ENCODE measurements at places on chromosomes 1 and 21.

GRCh38 chr21:25881524-25882376, 147.0 kb downstream of the GABPA start:
- peak; percentile 24 for DNase-seq

DNA sequence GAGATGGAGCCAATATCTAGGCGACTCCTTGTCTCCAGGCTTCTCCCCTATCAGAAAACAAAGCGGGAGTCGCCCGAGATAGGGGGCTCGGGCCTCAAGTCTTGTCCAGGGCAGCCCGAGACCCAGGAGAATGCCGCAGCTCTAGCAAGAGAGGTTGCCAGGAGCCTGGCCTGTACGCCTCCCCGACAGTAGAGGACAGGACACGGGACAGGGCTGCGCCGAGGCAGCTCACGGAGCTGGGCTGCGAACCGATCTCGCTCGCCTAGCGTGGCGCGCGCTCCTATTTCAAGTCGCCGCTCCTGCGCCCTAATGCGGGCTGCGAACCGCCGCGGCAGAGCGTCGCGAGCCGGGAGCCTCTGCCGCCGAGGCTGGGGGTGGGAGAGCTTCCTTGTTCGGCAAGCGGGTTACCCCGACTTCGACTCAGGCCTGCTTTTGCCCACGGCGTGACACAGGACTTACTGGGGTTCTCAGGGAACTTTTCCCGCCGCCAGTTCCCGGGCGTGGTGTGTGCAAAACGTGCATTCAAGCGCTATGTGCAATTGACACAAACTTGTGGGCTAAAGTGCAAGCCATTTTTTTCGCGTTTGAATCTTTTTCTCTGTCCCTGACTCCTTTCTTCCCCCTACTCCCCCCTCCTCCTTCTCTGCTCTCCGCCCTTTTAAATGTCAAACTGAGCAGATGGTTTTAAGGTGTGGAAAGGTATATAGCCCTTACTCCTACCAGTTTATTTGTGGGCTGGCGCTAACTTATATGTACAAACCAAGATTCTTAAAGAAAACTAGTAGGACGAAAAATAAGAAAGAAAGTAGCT, 2.4 kb upstream of the PROX1 start:
- peak; percentile 41 for DNase-seq

GRCh38 chr1:56330391-56331026, 248.9 kb downstream of the PLPP3 start:
- no peak for DNase-seq

DNA sequence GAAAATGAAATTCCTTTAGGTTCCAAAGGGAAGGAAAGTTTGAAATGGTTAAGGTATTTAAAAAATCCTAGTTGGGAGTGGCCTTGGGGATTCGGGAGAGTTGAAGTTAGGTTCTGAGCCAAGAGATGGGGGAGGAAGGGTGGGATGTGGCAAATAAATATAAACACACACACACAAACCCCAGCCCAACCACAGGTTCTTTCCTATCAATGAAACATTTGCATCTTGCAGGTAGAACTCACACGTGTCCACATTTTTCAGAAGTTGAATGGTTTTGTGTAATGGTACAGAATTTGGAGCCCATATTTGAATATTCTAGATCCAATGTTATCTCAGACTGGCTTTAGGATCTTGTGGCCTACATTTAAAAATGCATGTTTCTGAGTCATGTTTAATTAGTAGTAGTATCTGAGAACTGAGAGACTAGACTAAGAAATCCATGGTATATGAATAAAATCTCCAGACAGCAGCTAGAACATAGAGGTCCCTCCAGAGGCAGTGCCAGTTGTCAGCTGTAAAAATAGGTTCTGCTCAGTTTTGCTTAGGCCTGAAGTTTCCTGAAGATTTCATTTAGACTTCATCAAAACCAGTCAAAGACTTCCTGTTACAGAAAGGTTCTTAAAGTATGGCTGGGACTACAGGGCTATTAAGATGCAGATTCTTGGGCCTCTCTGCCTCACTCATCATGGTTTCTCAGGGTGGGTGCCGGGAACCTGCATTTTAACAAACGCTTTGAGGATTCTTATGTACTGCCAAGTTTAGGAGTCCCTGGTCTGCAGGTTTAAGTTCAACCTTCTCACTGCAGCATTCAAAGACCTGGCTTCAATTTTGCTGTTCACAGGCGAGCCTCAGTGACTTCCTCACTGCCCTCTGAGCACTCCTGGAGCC, 21.3 kb downstream of the RUNX1 start:
- no peak for DNase-seq

- no peak for DNase-seq
Observed at GRCh38 chr1:204545881-204546280, 29.7 kb downstream of the MDM4 start.

- no peak for DNase-seq
Observed at GRCh38 chr1:208251015-208251414, 6.8 kb upstream of the PLXNA2 start.

DNA sequence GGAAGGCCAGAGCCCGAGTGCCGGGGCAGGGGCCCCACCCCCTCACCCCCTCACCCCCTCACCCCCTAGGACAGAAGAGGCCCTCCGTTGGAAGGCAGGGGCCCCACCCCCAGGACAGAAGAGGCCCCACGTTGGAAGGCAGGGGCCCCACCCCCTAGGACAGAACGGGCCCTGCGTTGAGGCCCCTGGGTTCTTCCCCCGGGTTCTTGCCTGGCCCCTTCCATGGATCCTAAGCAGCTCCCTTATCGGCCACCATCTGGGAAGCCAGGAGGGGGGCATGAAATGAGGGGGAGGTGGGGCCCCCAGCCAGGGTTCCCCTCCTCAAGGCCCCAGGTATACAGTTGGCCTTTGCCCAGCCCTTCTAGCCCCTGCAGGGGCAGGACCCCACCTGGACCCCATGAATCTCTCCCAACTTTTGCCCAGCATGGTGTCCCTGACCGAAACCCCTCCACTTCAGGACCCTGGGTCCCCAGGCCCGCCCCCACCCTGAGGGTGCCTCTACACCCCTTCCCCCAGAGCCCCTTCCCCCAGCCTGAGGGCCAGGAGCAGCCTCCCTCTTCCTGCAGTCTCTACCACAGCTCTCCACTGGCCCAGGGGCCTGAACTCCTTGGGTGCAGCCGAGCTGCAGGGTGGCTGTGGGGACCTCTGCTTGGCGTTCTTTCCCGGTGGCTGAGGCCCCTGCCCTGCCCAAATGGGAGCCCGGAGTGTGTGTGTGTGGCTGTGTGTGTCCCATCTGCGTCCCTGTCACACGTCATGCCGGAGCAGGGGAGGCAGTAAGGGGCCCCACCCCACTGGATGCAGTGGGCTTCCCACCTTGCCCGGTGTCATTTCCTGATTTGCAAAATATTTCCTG, 4.3 kb upstream of the VWA1 start:
- no peak for DNase-seq

DNA sequence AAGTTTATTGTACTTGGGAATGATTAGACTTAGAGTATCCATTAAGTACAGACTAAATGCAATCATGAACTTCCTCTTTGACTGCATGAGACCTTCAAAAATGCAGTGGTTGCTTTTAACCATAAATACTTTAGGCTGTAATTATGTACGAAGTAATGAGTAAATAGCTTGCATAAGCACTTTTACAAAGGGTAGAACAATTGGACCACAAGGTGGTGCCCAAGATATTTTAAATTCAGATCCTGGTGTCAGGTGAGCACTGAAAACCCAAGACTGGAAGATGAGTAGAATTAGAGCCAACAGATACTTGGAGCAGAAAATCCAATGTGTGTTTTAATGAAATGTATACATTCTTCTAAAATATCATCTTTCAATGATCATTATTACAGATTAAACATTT, 43.4 kb upstream of the RHOU start:
- DNase-seq = no peak

DNA sequence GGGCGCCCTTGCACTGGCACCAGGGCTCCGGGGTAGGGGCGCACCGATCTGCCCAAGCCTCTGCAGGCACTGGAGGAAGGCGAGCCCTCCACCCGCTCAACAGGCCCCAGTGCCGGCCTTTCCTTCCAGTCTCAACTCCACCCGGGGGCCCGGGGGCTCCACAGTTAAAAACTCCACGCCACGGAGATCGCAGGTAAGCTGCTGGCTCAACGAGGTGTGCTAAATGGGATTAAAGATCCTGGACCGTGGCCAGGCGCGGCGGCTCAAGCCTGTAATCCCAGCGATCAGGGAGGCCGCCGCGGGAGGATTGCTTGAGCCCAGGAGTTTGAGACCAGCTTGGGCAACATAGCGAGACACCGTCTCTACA, 536 bp downstream of the HSF2BP start:
- no peak for DNase-seq

DNA sequence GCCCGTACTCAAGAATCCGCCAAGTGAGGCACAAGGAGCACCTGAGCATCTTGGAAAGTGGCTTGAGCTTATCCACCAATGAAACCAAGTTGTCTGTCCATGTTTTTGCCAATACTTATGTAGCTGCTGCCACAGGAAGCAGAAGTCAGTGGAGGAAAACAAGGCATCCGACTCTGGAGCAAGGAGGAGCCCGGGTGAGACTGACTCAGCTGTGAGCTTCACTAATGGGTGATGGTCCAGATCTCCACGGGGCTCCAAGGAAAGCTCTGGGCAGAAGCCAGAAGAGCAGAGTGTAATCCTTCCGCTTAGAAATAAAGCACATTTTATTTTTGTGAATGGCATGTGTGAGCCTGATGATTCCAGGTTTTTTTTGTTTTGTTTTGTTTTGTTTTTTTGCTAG, 12.3 kb upstream of the SSR2 start:
- DNase-seq = no peak

DNA sequence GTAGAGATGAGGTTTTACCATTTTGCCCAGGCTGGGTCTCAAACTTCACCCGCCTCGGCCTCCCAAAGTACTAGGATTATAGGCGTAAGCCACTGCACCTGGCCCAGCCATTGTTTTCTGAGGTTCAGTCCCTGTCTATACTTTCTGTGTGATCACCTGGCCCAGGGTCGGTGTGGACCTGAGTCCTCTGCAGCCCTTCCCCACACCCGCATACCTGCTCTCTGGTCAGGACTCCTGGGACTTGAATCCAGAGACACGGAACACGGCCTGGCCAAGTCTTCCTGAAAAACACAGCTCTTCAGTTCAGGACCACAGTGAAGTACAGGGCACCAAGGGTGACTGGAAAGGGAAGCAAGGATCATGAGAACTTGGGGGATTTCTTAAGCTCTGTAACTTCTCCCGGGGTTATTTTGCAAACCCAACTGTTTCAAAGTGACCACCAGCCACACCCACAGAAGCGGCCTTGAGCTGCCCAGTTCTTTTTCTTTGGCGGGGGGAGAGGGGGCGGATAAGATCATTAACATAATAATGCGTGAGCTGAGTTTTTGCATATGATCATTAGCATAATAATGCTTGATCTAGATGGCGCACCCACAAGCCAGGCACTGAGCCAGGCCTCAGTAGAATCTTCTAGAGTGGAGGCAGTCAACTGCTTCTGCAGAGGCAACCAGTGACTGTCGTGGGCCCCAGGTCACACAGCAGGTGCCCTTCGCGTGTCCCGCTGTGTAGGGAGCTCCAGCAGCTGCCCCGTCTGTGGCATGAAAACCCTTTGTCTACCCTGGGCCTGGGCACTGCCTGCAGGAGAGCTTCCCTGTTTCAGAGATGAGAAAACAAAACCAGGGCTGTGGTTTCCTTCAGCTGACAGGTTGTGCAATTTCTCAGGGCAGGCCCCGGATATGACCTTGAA, 1.7 kb upstream of the NADK start:
- DNase-seq = peak; percentile 82

- no peak for DNase-seq
Observed at GRCh38 chr1:77579547-77579946, 102.9 kb downstream of the ZZZ3 start.

- DNase-seq = no peak
Observed at GRCh38 chr1:179061360-179062282, 20.2 kb upstream of the TOR3A start.

DNA sequence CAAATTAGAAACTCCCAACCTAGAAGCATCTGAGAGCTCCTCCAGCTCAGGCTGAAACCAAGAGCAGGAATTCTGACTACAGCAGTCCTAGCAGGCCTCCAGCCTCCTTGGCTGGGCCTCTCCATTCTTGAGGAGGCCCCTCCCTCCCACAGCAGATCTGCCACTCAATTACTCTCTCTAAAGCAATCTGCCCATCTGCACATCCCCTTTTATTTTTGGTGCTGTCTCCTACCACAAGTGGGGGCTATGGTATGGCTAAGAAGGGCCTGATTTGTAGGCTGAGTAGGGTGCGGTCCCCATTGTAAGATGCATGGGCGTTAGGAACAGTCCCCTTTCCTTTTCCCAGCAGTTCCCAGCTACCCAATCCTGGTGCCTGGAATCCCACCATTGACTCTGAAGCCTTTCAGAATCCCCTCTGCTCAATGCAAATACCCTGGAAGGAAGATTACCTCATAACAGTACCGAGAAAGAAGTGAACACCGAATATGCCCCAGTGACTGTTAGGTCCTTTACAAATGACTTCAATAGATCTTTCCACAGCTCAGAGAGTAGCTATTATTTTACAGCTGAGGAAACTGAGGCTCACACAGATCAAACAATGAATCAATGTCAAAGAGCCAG, 11.6 kb upstream of the TTC39A start:
- no peak for DNase-seq

DNA sequence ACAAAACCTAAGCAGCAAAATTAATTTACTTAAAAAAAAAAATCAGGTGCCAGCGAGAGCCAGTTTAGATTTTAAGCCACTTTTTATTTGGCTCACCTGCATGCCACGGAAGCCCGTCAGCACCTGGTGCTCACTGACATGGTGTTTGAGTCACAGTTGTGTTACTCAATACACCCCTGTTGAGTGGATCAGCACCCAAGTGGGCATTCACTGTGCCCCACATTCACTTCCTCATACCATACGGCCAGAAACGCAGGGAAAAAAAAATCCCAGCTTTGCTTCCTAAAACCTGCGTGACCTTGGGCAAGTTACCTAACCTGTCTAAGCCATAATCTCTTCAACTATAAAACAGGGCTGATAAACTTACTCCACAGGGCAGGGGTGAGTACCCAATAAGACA, 42.8 kb upstream of the SIM2 start:
- no peak for DNase-seq

DNA sequence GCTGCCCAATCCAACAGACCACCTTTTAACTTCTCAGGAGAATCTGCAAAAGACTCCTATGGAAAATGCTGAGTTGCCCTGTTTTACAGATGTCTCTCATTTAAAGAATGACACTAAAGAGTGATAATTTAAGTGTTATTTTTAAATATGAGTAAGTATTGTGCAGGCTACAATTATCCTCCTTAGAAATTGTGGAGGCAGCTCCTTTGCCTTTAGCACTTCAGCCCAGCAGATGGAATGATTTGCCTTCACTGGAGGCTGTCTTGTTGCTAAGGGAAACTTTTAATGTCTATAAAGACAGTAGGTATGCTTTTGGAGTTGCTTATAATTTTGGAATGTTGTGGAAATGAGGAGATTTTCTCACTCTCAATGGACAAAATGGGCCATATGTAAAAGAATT, 1345.5 kb downstream of the NCAM2 start:
- no peak for DNase-seq

GRCh38 chr1:35873243-35873750, 9.7 kb upstream of the AGO1 start:
- no peak for DNase-seq

GRCh38 chr1:205766038-205766437, 9.2 kb downstream of the RAB29 start:
- no peak for DNase-seq

Data from stimulated activated naive CD4-positive, alpha-beta T cell (primary cell).